Left cardiac atrium (tissue), 4 donors: ENCODE measurements at places on chromosomes 2 and 18. TPM values are rescaled to one million over a fixed set of nuclear protein-coding genes. Genes with fewer than 3 reads are reported as not detected.

The SERPINB11 gene
- not detected for total RNA-seq

The PAPOLG gene
- total RNA-seq: 10.0 TPM

The PRSS56 gene
- total RNA-seq: not detected

The PAIP2B gene
- total RNA-seq: 15.1 TPM

The RFTN2 gene
- total RNA-seq: 3.9 TPM

The ANKRD53 gene
- 1.8 TPM for total RNA-seq

The WNT6 gene
- total RNA-seq: 1.8 TPM

The ST8SIA5 gene
- total RNA-seq: 2.5 TPM

The COL4A3 gene
- 13.0 TPM for total RNA-seq

The DBI gene
- 227 TPM for total RNA-seq

The CHPF gene
- 72.4 TPM for total RNA-seq

DNA sequence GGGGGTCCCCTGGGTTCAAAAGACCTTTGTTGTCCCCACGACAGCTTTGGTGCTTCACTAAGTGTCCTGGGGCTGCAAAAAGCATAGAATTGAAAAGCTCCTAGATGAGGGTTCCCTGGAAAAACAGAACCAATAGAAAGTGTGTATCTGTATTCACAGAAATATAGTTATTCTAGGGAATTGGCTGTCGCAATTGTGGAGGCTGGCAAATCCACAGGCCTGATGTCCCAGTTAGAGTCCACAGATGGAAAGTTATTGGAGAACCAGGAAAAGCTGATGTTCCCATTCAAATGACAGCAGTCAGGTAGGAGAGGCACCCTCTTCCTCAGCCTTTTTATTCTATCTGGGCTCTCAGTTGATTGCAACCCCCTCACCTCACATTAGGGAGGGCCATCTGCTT is 65.5 kb downstream of the LONRF2 start:
- no peak for DNase-seq

GRCh38 chr2:99380376-99381010 is 43.3 kb downstream of the EIF5B start:
- DNase-seq: no peak

- DNase-seq: no peak
Observed at GRCh38 chr18:50886929-50887328, 8.0 kb downstream of the ME2 start.

DNA sequence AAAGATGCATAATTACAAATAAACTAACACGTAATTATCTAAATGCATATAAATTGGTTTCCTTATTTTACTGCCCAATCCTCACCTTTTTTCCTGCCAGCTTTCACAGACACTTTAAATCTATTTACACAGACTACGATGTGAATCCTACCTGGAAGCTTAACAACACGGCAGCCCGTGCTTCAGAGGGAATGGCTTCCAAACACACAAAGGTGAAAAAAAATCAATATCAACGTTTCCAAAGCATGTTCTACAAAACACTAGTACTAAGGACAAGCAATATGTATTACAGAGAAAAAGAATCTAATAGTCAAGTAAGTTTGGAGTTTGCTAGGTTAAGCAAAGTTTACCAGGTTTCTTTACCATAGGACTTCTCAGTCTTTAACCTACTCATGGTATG is 4.4 kb downstream of the MAP4K3 start:
- no peak for DNase-seq

GRCh38 chr2:17615728-17616351 is 75.3 kb downstream of the VSNL1 start:
- no peak for DNase-seq

GRCh38 chr2:109201465-109202327 is 72.7 kb downstream of the SH3RF3 start:
- DNase-seq: no peak

DNA sequence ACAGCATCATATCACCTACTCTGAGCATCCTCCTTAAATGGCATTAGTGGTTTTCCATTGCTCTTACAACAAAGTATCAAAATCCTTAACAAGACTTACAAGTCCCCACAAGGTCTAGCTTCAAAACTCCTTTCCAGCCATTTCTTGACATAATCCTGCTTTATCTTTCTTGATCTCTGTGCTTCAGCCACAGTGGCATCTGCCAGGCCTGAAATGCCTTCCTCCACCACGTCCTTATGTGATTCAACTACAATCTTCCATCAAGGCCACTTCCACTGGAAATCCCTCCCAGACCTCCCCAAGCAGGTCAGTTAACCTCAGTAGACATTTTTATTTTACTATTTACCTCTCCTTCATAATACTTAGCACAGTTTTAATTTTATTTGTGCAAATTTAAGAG is 83.8 kb upstream of the CCDC150 start:
- no peak for DNase-seq

DNA sequence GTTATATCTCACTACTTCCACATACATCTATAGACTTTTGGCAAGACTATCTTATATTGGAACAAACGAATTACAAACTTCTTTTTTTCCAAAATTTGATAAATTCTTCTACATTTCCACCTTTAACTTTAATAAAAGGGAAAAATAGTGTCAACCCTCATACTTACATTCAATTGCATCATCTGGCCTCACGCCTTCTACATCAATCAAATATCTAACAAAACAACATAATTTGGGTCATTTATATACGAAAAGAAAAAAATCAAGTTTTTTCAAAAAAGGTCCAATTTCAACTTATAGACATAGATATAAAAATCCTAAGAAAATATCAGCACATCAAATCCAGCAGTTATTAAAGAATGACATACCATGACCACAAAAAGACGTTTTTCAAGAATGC is 12.9 kb downstream of the DUSP11 start:
- no peak for DNase-seq

DNA sequence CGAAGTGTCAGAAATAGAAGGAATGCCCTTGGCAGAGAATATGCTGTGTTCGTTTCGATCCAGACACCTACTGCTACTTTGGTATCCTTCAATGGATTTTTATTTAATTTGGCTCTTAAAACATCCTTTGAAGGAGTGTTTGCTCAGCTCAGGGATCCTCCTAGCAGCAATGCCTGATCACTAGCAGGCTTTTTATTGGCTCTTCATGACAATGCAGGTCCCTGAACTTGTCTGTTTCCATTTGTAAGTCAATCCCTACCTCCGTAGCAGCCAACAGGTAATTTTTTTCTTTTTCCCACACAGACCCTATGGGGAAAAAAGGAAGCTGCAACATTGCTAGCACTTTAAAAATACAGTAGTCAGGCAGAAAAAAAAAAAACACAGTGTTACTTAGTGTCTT is 366.2 kb upstream of the LRRTM1 start:
- DNase-seq: no peak

- peak; percentile 53 for DNase-seq
Observed at GRCh38 chr2:96320728-96321622, 4.1 kb upstream of the ITPRIPL1 start.

GRCh38 chr2:157254041-157254440 is 3.5 kb upstream of the GALNT5 start:
- no peak for DNase-seq

GRCh38 chr18:23503963-23504344 is 643 bp downstream of the RMC1 start:
- DNase-seq: no peak

- DNase-seq: no peak
Observed at GRCh38 chr2:27977731-27978312, 87.3 kb downstream of the BABAM2 start.

- no peak for DNase-seq
Observed at GRCh38 chr2:58484221-58484620, 243.1 kb upstream of the FANCL start.

DNA sequence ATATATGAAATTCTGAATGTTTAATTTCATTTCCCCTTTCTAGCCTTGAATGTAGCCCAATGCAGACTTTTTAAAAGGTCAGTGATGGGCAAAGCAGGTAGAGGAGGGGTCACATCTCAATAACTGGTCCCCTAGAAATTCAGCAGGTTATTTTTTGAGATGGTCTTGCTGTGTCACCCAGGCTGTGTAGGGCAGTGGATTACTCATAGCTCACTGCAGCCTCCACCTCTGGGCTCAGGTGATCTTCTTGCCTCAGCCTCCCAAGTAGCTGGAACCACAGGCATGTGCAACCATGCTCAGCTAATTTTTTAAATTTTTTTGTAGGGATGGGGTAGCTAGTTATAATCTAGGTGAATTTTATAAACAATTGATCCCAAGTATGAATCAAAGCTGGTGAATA is 8.8 kb downstream of the IAH1 start:
- no peak for DNase-seq

- DNase-seq: no peak
Observed at GRCh38 chr2:112889976-112890375, 21.0 kb upstream of the IL37 start.

- no peak for DNase-seq
Observed at GRCh38 chr2:180328795-180329422, 321.8 kb upstream of the CWC22 start.

GRCh38 chr18:23226930-23227725 is 91.8 kb downstream of the CABLES1 start:
- DNase-seq: peak; percentile 74
